ENCODE measurements at places on chromosomes 16 and 17.

GRCh38 chr16:8178271-8178670, 412.0 kb downstream of the TMEM114 start:
- no peak for DNase-seq

- peak; percentile 70 for DNase-seq
These were observed 781 bp downstream of the ARHGDIA start for GRCh38 chr17:81870131-81870980.

- peak; percentile 33 for DNase-seq
These were observed 447.6 kb upstream of the CA10 start for GRCh38 chr17:52606098-52606497.

DNA sequence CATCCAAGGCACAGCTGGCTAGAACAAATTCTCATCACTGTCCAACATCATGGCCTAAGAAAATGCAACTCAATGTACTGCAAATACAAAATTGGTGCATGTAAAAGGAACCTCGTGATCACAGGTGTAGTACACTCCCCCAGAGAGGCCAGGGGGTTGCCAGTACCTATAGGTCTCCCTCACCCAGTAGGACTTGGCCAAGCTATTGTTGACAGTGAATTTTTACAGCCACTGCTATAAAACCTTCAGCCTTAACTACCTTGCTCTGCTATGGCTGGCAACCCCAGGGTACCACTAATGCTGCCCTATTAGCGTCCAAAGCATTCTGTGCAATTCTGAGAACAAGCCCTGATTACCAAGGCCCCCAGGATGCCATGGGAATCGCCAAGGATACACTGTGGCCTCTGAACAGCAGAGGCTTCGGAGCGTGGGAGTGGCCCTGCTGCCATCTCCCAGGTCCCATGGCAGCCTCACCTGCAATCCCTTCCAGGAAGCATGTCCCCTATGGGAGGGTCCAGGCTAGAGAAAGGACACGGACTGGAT, 67.6 kb downstream of the SDK2 start:
- no peak for DNase-seq

DNA sequence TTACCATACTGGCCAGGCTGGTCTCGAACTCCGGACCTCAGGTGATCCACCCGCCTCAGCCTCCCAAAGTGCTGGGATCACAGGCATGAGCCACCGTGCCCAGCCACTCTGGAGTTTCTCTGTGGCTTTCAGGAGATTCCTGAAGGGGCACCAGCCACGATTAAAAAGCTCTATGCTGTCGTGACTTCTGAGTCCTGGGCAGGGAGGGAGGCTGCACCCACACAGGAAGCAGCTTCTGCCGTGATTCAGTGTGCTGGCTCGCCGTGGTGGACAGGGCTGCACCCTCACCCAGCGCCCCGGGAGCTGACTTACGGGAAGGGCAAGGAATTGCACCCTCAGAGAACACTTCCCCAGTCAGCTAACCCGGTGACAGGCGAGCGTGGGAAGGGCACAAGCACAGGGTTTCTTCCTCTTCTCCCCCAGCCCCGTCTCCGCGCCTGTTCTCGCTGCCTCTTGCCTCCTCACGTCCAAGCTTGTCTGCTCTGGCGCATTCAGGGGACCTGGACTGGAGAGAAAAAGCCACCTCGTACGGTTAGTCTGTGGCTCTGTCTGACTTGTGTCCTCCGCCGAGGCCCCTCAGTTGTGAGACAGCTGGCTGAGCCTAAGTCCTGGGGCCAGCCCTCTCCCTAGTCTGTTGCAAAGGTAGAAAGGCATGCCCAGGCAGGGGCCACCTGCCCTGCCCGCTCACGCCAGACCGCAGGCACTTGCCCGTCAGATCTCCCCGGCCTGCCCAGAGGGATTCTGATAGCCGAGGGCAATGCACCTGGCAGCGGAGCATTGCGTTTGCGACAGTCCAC, 145.0 kb downstream of the SEC14L1 start:
- DNase-seq, result peak; percentile 42

DNA sequence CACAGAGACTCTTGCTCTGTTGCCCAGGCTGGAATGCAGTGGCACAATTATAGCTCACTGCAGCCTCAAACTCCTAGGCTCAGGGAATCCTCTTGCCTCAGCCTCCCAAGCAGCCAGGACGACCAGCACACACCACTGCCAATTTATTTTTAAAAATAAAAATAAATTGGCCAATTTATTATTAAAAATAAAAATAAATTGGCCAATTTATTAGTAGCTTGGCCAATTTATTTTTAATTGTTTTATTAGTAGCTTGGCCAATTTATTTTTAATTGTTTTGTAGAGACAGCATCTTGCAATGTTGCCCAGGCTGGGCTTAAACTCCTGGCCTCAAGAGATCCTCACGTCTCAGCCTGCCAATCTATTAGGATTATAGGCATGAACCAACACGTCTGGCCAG, 184.3 kb downstream of the FTO start:
- DNase-seq, result no peak

GRCh38 chr16:11394593-11394960, 49.3 kb downstream of the RMI2 start:
- no peak for DNase-seq

DNA sequence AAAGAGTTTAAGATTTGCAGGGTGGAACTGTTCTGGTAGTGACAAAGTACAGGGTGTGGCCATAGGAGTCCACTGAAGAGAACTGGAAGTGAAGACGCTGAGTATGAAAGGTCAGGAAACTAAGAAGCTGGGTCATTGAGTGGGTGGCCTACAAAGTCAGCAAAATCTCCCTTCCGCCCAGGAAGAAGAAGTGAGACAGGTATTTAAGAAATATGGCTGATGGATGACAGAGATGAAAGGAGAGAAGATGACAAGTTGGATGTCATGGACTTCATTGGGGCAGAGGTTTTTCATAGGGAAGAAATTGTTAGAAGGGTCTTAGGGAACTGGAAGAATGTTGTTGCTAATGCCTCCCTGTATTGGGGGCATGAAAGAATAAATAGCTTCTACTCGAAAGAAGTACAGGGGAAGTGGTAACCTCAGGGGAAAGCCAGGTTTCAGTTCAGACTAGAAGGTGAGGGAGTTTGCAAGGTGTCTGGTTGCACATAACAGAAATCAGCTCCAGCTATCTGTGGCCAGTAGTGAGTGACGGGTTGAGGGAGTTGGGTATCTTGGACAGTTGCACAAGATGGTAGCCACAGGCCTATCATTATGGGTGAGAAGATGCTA, 33.6 kb upstream of the MED13 start:
- DNase-seq, result no peak

DNA sequence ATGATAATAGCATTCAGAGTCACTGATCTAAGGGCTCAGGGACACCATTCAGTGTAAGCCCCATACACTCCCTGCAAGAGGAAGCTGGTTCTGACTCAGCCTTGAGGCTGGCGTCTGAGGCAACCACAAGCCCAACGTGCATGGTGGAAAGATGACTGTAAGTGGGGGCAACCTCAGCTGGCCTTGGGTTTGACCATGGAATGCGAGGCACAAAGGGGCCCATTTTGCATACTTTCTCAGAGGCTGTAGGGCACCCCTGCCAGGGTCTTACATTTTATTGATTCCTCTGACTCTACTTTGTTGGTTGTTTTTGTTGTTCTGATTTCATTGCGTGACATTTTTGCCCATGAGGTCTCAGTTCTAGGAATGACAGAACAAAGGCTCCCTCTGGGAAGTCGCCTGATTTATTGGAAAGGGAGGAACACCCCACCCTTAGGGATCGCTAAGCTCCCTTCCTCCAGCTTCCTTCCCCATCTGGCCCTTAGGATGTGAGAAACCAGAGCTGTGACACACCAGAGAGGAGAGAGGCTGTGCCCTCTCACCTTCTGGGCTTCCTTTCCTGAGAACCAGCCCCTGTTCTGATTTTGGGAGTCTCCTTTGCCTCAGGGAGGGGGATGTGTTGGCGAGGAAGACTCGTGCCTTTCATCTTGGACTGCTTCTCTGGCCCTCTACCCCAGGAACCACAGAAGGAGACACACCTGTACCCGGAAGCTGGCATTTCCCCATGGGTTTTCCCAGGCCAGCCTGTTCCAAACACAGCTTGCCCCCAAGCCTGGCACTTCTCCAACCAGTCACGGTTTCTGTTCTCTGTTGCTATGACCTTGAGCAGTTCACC, 5.6 kb upstream of the CIITA start:
- peak; percentile 52 for DNase-seq

DNA sequence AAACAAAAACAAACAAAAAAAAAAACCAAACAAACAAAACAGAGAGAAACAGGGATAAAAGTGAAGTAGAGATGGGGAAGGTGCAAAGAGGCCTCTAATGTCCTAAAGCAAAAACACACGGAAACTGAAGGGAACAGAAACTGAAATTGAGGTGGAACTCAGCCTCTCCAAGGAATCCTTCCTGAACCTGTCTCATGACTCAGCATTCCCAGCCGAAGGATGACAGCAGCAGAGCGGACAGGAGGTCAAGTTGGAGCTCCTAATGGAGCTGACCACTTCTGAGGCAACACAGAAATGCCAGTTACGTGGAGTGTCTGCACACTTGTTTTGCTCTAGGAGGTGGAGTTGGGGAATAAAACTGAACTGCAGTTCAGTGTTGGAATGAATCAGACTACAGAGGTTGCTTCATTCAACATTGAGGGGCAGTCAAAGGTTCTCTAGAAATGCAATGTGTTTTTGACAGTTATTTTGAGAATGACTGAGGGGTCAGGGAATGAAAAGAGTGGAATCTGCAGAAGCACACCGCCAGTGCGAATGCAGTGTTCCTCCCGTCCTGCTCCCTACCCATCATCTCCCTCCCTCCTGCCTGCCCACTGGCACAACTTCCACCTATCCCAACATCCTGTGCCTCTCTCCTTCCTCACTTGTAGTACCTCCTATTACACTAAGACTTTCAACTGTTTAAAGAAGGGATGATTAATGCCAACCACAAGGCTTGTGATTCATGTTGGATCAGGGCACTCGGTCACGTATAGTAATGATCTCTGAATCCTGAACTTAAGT, 6.3 kb downstream of the UBE2O start:
- DNase-seq, result peak; percentile 80

- DNase-seq, result no peak
These were observed 89.6 kb downstream of the RBFOX1 start for GRCh38 chr16:7422036-7422888.

DNA sequence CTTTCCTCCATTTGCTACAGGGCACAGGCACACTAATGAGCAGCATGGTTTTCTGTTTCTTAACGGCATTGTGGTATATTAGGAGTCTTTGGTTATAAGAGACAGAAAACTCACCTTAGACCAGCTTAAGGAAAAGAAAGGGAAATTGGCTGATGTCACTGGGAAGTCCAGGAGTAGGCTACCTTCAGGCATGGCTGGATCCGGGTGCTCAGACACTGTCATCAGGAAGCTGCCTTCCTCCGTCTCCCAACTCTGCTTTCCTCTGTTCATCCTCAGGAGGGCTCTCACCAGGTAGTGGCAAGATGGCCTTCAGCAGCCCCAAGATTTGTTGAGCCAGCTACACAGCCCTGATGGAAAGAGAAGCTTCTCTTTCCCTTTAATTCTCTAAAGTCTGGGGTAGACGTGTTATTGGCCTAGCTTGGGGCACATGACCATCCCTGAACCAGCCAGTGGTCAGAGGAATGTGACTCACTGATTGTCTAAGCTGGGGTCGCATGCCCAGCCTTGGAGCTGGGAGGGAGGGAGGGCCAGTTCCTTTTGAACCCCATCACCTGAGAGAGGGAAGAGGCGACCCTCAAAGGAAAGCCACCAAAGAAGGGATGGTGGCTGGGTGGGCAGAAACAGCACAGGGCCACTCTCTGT, 117.4 kb downstream of the CLEC16A start:
- no peak for DNase-seq

- DNase-seq, result no peak
These were observed 12.9 kb upstream of the TRIM25 start for GRCh38 chr17:56926704-56927103.

- no peak for DNase-seq
These were observed at the start of gene SALL1 for GRCh38 chr16:51150888-51151320. TSS of gene SALL1 (minus strand) at chr16:51151270. CDS start at chr16:51151241, 29 bp downstream.

DNA sequence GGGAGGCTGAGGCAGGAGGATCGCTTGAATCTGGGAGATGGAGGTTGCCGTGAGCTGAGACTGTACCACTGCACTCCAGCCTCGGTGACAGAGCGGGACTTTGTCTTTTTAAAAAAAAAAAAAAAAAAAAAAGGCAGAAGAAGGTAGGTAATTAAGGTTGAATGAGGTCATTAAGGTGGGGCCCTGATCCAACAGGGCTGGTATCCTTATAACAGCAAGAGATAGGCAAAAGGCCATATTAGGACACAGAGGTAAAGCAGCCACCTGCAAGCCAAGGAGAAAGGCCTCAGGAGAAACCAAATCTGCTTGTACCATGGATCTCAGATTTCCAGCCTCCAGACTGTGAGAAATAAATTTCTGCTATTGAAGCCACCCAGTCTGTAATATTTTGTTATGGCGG, 60.3 kb downstream of the SPAG9 start:
- DNase-seq, result no peak

DNA sequence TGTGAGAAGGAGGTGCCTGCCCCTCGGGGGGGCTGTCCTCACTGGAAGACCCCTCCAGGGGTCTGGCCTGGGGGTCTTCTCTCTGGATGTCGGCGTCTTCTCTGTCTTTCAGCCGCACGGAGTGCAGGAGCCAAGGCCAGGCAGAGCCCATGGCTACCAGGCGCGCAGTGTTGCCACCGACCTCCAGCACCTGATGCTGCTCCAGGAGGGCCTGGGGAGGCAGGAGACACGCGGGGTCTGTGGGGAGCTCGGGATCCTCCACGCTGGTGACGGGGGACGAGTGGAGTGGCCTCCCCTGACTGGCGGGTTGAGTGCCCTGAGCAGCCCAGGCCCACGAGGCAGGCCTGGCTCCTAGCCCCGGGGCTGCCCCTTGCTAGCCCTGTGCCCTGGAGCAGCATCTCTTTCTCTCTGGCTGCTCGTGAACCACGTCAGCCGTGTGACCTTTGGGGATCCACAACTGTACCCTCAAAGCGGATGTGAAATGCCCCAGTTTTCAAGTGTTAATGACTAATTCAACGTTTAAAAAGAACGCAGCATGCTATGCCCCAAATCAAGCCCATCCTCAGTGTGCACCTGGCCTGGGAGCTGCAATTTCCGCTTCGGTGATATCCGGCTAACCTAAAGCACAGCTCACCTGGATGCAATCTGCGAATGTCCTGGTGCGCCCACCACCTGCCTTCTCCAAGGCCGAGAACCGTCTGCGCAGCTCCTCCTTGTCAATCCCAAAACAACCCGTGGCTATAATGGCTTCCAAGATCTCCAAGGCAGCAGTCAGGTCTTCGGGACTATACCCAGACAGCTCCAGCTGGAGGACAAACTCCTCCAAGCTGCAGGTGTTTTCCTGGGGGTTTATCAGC, 62.9 kb downstream of the IL21R start:
- no peak for DNase-seq

GRCh38 chr17:83117583-83117982, 38.2 kb downstream of the METRNL start:
- no peak for DNase-seq

GRCh38 chr16:48385253-48386150, at the start of gene SIAH1:
TSS of gene SIAH1 (minus strand) at chr16:48385413. CDS start at chr16:48362428, 22,985 bp downstream.
- peak; percentile 81 for DNase-seq

GRCh38 chr16:81715358-81716196, 63.5 kb upstream of the PLCG2 start:
- DNase-seq, result no peak

- no peak for DNase-seq
These were observed 172.8 kb upstream of the CDH5 start for GRCh38 chr16:66193543-66194229.

GRCh38 chr17:31254654-31255053, 42.4 kb downstream of the OMG start:
- no peak for DNase-seq

All from RKO (cell line).